ENCODE measurements at places on chromosomes 2 and 18.

GRCh38 chr2:199581935-199582360 is 124.2 kb upstream of the SATB2 start:
- no peak for DNase-seq

GRCh38 chr2:1972948-1973347 is 228.6 kb upstream of the PXDN start:
- no peak for DNase-seq

GRCh38 chr2:63712748-63713147 is 124.0 kb downstream of the MDH1 start:
- no peak for DNase-seq

- no peak for DNase-seq
Measured at GRCh38 chr2:75326645-75327044, 127.3 kb upstream of the TACR1 start.

DNA sequence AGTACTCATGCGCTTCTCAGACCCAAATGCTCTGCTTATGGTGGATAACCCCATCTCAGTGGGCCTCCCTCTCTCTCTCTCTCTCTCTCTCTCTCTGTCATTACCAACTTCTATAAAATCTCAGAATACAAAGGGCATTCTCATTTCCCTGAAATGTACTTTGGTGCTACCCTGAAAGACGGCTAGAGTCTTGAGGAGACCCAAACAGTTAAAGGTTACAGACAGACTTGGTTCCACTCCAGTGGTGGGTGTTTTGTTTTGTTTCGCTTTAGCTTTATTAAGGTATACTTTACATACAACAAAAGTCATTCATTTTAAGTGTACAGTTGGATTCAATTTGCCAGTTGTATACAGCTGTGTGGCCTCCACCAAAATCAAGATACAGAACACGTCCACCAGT is 60.9 kb downstream of the BCL11A start:
- DNase-seq: no peak

- no peak for DNase-seq
Measured at GRCh38 chr2:110170102-110170501, 34.7 kb downstream of the NPHP1 start.

- no peak for DNase-seq
Measured at GRCh38 chr18:57839942-57840381, 36.8 kb upstream of the ATP8B1 start.

DNA sequence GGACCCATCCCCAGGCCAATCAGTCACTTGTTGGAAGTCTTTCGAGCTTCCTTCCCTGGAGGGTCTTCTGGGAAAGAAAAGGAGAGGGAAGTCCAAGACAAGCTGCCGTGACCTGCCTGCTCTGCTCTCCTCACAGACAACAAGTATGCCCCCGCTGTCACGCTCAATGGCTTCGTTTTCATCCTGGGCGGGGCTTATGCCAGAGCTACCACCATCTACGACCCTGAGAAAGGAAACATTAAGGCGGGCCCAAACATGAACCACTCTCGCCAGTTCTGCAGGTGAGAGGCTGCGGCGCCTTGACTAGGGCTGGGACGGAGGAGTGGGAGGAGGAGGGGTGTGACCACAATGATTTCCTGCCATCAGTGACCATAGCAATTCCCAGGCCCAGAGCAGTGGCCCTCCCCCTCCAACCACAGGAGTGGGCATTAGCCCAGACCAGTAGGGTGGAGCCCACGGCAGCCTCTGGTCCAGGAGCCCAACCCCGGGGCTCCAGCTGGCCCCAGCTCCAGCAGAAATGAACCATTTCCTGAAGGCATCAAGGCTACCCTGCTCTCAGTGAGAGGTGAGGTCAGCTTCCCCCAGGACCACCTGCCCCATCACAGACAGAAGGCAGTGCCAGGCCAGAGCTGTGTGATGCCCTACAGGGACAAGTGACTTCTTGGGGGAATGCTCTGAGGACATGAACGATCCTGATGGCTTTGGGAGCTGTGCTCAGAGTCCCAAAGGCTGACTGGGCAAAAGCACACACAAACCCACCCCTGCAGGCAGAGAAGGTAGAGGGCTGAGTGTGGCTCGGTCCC is 223.1 kb downstream of the ATAD2B start:
- DNase-seq: no peak

- no peak for DNase-seq
Measured at GRCh38 chr18:46340716-46341115, 236.5 kb downstream of the HAUS1 start.

DNA sequence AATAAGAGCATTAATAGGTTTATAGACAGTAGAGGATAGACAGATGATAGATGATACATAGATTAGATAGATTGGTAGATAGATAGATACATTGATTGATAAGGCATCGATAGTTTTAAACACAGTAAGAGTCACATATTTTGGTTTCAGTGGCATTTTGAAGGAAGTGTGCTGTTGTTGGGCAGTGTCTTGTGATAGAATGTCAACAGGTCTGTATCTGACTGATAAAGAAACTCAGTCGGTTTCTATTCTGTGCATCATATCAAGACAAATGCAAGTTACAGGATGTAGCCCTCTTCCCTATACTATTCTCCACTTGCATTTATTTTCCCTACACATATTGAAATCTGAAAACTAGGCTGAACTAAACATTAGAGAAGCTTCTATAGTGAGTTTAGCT is 1229.0 kb upstream of the ZEB2 start:
- DNase-seq: no peak

GRCh38 chr2:105416156-105416555 is 17.3 kb upstream of the FHL2 start:
- no peak for DNase-seq

DNA sequence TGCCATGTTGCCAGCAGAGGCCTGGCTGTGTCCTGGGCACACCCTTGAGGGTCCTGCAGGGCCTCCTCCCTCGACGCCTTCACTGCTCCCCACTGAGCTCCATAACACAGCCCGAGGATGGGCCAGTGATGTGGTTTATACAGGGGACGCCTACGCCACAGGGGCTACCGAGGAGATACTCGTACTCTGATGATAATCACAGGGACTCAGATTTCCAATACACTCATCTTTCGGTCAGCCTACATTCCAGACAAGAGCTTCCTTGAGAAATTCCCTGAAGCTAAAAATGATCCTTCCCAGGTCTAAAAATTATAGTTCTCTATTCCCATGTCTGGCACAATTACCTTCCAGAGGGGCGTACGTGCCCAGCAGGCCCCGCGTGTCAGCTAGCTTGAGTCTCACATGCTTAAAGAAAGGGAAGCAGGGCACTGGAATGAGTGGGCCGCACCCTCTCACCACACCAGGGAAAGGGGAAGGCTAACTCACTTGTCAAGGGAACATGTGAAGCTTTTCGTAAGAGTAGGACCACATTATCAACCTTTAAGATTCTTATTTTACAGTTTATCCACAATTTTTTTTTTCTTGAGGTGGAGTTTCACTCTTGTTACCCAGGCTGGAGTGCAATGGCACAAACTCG is 159.5 kb upstream of the NDUFV2 start:
- no peak for DNase-seq

DNA sequence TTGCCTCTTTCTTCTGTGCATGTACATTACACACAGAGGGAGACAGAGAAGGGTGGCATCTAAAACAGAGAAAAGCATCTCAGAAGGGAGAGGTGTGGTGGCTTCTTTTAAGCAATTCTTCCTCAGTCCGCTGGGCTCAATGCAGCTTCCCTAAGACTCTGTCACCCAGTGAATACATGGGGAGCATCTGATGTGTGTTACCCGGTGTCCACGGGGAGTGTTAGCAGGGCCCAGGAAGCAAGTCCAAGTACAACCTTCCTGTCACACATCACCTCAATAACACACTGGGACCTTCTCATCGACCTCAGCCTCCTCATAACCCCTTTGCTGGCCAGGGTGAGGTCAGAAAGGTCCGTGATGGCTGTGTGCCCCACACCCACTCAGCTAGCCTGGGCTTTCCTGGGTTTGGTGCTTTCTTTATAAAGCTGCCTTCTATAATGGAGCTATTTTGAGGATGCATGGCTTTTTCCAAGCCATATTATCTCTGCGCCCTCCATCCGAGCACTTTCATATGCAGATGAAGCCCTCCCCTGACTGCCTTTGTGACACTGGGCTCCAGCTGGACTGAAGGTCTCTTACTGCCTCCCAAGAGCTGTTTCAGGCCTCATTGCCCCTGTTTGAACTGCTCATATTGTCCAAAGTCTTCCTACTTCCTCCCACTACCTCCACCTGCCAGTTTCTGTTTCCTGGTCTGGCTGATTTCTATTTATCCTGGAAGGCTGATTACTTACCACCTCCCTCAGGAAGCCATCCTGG is 21.4 kb downstream of the TNFRSF11A start:
- no peak for DNase-seq

GRCh38 chr2:225600444-225600843 is 200.9 kb downstream of the NYAP2 start:
- no peak for DNase-seq

Measured in bone marrow (tissue), 2 donors.